ENCODE measurements at places on chromosomes 11 and 22. TPM values are rescaled to one million over a fixed set of nuclear protein-coding genes. Genes with fewer than 3 reads are reported as not detected.

Gene SCGB2A2
- not detected for total RNA-seq

Gene INPP5J
- 0.91 TPM for total RNA-seq

Gene PARVB
- 61.7 TPM for total RNA-seq

Gene GRAP2
- total RNA-seq: not detected

Gene KDELR3
- total RNA-seq: 250 TPM

Gene OR52E4
- not detected for total RNA-seq

Gene P2RX3
- not detected for total RNA-seq

Gene CENPM
- 118 TPM for total RNA-seq

Gene HPX
- not detected for total RNA-seq

Gene RIC3
- total RNA-seq: not detected

Gene RFPL3
- not detected for total RNA-seq

Gene ZBTB3
- total RNA-seq: 14.9 TPM

GRCh38 chr11:64157631-64158394 is 8.1 kb downstream of the MACROD1 start:
- no peak for DNase-seq

DNA sequence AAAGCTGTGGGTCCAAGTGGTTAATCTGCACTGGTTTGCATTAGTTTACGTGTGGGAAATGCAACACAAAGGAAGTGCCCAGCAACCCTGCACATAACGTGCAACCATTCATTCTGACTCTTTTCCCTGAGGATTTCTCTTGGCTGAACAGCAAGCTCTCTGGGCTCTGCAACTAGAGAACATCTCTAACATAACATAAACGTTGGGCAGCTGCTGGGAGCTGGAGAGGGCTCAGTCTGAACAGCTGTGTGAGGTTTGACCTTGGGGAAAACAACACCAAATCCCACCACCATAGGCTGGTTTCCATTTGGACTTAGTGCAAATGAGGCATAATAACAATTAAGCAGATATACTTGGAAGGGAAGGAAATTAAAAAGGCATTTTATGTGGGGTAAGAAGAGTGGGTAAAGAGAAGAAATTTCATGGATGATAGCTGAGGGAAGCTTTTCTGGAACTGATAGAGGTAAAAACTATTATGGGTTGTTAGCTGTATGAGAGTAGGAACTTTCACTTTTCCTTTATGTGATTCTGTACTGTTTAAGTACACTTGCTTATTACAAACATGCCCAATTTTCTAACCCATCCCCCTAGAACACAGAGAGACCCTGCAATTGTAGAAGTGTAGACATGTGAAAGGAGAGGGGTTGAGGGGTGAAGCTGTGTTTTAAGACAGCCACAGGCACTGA is 76.2 kb downstream of the SNX19 start:
- DNase-seq: no peak

DNA sequence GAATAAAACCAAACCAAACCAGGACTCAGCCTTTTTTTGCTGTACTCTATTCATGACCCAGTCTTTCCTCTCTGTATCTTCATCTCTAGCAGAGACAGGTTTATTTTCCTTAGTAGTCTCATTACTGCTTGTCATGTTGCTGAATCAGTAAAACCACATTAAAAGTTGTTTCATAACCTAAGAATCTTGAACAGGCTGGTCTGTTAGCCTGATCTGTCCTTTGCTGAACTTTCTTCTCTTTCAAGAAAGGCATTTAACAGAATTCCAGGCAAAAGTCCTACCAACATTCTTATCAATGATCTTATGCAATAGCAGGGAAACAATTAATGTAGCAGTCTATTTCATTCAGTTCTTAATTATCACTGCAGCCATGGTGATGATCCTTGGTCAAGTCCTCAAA is 197.7 kb downstream of the CASP12 start:
- DNase-seq: peak; percentile 35

DNA sequence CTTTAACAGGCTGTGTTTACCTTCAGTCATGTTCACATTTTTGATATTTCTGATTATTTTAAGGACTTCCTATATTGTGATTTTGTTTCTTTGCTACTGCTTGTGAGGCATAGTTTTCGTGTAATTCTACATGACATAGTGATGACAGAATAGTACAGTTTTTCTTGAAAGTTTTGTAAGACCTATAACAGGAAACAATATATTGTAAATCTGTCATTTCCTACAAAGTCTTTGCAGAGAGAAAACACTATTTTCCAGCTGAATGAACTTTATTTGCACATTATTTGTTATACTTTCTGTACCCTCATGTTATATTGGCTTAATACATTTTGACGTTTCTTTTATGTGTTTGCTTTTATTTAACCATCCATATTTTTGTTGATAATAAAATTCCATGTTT is 191.1 kb downstream of the TMEM135 start:
- no peak for DNase-seq

DNA sequence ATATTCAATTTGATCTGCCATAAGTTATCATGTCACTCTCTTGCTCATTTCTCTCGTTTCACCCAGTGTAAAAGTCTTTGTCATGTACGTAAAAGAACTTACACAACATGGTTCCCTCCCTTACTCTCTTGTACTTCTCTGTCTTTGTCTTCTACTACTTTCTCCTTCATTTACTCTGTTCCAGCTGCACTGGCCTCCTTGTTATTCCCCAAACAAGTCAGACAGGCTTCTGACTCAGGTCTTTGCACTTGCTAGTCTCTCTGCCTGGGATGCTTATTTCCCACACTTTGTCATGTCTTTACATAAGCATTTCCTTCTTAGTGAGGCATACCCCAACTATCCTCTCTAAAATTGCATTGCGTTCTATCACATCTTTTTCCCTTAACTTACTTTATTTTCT is 117.3 kb downstream of the CYP2R1 start:
- DNase-seq: no peak

GRCh38 chr11:69947059-69947792 is 128.0 kb upstream of the FGF3 start:
- DNase-seq: no peak

DNA sequence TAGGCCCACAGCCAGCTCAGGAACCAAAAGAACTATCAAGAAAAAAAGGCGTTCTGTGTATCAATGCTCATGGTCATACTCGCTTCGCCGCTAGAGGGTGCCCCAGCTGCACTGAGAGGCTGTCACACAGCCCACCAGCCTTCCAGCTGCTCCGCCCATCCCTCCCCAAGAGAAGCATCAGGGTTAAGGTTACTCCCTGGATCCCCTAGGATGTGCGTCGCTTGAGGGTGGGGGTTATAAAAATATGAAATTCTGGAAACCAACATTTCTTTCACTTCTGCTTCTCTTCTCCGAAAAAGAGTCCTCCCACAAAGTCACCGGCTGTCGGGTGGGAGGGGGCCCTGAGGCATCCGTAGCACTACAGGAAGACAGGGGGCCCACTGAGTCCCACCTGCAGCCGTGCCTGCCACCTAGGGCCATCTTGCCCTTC is 1.7 kb downstream of the CBX6 start:
- peak; percentile 71 for DNase-seq

GRCh38 chr11:119964136-119965025 is 173.5 kb downstream of the TRIM29 start:
- DNase-seq: no peak

GRCh38 chr22:39628563-39629080 is 58.1 kb downstream of the CACNA1I start:
- no peak for DNase-seq

GRCh38 chr11:106446955-106447354 is 369.5 kb downstream of the AASDHPPT start:
- DNase-seq: no peak

DNA sequence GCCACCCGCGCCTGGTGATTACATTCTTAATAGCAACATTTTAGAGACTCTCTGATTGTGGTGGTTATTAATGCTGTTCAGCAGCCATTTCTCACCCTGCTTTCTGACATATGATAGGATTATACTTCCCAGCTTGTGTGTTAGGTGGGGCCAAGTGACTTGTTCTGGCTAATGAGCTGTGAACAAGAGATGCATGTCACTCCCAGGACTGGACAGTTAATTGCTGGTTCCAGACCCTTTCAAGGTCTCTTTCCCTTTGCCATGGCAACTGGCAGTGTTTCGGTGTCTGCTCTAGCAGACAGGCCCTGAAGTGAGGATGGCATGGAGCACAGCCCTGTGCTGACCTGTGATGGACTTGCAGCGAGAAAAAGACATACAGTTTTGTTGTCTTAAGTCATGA is 8.9 kb upstream of the PTPRJ start:
- DNase-seq: peak; percentile 96

DNA sequence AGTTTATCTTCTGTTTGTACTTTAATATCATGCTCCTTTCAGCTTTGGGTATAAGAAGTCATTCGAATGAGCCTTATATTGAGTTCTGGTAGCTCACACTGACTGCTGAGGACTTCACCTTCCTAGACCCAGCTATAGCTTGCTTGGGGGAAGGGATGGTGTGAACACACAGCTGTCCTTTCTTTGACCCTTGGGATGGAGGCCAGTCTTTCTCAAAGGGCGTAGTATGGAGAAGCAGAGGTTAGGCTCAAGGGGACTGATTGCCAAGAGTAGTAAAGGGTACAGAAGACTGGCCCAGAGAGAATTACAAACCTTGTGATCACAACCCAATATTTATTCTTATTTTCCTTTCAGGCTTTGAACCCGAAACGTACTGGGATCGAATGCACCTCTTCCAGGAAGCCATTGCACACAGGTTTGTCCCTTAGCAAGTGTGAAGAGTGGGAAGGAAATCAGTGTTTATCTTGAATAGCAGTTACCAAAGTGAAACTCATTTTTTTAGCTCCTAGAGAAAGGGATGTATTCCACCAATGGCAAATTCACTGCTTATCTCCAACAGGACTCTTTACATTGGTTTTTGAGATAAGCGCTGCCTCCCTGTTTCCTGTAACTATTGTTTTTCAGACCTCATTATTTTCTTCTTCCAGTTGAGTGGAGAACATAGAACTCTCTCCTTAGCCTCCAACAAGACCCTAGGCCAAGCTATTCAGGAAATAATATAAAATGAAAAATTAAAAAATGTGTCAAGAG is 42.8 kb upstream of the YWHAH start:
- DNase-seq: no peak

DNA sequence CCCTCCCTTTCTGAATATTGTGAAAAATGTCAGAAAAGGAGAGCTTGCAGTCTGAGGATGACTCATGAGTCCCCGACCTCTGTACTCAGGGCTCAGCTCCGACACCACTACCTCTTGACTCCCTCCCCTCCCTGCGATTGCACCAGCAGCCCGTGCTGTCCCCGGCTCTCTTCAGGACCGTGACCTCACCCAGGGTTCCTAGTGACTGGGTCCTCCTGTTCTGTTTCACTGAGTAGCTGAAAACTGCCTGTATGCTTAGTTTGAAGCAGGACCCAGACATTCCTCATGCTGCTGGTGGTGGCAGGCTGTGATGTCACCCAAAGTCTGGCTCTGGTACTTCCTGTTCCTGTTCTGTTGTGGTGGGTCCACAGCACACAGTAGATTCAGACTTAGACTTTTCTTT is 11.7 kb downstream of the PHRF1 start:
- peak; percentile 83 for DNase-seq

DNA sequence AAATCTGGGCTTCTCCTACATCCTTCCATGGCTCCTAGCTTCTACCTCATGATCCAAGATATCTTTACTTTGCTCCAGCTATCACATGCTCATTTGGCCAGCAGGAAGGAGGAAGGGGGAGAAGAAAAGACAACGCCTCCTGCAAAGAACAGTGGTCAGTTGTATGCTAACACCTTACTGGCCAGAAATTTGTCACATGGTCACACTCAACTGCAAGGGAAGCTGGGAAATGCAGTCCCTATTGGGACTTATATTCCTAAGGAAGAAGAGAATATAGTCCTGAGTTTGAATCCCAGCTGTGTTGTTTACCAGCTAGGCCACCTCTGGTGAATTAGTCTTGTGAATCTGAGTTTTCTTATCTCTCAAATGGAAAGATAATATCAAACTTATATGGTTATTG is 272.0 kb downstream of the BLID start:
- no peak for DNase-seq

- no peak for DNase-seq
Measured at GRCh38 chr11:9821008-9821752, 157.3 kb downstream of the SWAP70 start.

GRCh38 chr22:33656808-33657628 is 263.3 kb downstream of the LARGE1 start:
- DNase-seq: no peak

DNA sequence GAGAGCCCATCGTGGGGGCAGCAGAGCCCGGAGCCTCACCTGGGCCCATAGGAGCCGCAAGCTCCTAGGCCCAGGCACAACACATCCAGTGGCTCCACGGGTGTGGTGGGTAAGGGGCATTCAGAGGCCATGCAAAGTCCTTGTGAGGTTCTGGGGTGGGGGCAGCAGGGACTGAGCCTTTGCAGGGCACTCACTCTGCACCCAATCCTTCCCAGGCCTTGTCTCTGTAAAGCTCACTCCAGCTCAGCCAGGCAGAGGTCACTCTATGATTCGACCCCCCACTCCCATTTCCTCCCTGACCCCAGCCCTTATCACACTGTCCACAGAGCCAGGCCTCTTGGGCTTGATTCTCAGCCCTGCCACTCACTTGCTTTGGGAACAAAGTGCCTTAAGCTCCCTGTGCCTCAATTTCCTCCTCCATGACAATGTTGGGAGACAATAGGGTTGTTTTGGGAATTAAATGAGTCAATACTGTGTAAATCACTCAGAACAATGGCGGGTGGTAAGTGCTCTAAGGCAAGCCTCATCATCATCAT is 46.6 kb downstream of the LRRC32 start:
- no peak for DNase-seq

DNA sequence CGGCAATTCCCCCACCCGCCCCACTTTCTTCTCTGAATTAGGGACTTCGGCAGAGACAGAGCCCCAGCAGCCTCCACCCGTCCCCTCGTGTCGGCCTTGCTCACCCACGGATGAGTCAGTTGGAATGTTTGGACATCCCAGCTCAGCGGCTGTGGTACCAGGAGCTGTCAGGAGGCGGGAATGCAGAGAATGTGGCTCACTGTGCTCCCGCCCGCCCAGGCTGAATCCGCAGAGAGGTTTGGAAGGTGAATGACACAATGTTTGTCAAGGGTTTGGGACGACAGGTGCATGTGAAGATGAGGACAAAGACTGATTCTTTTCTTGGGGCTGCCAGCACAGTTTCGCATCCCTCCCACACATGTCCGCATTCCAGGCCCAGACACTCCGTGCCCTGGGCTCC is 39.6 kb downstream of the LIF start:
- DNase-seq: peak; percentile 87

DNA sequence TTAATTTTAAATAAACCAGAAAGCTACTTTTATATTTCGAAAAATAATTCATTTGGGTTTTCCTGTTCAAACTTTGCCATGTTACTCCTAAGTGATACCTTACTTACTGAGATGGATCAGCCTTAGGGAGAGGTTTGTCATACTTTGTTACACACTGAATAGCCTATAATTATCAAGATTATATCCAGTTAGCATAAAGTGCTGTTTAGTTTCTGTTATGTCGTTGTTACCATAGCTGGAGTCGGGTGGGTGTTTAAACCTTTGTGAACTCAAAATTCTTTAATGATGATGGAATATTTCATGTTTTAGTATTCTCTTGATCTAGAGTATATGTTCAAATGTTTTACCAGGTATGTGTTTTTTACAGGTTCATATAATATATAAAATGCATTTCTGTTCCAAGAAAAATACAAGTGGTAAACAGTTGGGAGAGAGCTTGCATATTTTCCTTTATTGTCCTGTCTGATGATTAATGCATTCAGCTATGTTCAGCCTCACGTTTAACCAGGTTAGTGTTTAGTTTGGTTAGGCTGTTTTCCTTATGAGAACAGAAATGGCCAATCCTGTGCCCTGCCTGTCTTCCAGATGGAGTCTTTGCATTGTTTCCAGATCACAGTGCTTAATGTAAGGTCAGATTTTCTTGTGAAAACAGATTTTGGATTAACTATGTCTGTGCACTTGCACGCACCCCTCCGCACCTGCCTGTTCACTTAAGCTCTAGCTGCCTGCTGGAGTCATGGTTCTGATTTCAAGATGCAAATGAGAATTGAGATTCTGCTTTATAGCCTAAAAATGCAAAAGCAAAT is 105.6 kb downstream of the ATXN10 start:
- DNase-seq: peak; percentile 100
